ENCODE measurements at places on chromosomes 5 and 9.
A peak's percentile ranks its signal among the peaks of the same experiment; 100 is the strongest.

GRCh38 chr5:164610374-164610773, 1105.0 kb downstream of the MAT2B start:
- DNase-seq, result no peak

- no peak for DNase-seq
These were observed 39.4 kb downstream of the NR3C1 start for GRCh38 chr5:143364061-143364460.

- peak; percentile 20 for DNase-seq
These were observed 955 bp downstream of the CDH6 start for GRCh38 chr5:31194468-31194813.

GRCh38 chr5:127931396-127931795, 152.2 kb upstream of the SLC12A2 start:
- DNase-seq, result no peak

DNA sequence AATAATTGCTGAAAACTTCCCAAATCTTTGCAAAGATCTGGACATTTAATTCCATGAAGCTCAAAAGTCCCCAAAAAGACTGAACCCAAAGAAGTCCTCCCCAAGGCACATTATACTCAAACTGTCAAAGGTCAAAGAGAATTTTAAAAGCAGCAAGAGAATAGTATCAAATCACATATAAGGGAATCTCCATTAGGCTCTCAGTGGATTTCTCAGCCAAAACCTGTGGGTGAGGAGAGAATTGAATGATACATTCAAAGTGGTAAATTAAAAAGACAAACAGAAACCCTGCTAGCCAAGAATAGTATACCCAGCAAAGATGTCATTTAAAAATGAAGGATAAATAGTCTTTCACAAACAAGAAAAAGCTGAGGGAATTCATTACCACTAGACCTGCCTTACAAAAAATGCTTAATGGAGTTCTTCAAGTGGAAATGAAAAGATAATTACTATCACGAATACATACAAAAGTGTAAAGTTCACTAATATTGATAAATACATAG, 134.1 kb downstream of the NDUFS4 start:
- no peak for DNase-seq

GRCh38 chr5:17806818-17807468, 172.7 kb downstream of the TAF11L14 start:
- DNase-seq, result no peak

DNA sequence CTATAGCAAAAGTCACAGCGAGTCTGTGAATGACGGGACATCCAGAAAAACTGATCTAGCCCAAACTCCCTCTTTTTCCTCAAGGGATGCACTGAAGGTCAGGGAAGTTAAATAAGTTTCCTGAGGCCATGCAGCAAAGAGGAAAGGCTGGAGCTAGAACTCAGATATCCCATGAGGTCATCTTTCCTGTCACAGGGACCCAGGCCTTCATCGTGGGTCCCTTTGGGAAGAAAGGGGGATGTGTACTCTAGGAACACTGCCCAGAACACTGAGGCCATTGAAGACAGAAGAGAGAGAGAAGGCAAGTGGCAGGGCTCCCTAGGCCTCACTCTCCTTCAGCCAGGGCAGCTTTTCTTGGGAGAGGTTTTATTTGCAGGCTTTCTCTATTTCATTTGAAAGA, 182.0 kb downstream of the EBF1 start:
- no peak for DNase-seq

GRCh38 chr5:126046846-126047571, 376.2 kb upstream of the GRAMD2B start:
- DNase-seq, result no peak

GRCh38 chr5:170223360-170223759, 9.4 kb upstream of the C5orf58 start:
- DNase-seq, result no peak

DNA sequence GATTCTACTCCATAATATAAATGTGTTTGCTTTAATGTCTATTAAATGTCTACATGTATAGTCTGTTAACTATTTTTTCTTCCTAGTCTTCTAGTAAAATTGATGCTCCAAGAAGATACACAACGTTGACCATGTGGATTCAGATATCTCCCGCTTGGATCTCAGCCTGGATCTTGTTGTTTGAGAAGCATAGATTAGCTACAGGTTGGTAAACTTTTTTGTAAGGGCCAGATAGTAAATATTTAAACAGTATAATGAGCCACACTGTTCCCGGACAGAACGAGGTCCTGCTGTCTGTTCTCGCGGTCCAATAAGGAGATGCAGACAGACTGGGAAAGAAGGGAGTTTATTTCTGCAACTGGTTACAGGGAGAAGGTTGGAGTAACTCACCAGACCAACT, 86.2 kb upstream of the IL12B start:
- DNase-seq, result no peak

DNA sequence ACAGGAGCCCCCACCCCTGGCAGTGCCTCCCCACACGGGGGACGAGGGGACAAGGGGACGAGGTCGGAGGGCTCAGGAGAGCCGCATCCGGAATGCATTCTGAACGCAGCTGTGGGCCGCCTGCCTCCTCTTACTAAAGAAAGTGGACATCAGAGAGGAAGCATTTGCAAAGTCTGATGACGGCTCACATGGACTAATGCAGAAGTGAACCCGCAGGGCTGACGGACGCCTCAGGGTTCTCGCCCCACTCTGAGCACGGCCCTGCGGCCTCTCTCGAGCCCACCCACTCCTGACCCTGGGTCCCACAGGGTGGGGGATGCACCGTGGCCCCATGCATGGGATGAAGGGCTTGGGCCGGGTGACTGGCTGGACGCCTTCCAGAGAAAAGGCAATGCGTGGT, 5.9 kb downstream of the LPCAT1 start:
- no peak for DNase-seq

DNA sequence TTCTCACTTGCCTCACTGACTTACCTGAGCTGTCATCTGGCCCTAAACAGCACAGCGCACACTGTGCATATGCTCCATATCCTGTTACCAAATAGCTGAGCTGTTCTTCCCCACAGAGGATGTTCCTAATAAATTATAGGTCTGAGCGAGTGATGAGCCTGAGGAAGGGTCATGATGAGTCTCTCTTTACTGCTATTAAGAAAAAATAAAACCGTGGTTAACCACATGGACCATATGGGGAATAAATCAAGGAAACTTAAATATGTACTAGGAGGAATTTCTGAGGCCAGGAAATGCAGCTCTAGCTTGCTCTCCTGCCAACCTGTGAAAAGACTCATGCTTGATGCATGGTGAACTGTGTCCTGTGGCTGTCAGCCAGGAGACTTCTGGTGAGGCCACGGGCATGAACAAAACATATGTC, 424.8 kb upstream of the DMAC1 start:
- no peak for DNase-seq

DNA sequence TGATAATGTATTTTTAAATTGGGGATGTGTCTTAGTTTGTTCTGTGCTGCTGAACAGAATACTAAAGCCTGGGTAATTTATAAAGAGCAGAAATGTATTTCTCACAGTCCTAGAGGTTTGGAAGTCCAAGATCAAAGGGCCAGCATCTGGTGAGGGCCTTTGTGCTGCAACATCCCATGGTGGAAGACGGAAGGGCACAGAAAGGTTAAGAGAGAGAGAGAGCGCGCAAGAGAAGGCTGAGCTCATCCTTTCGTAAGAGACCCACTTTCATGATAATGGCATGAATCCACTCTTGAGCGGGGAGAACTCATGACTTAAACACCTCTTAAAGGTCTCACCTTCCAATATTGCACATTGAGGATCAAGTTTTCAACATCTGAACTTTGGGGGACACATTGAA, 79.1 kb upstream of the GOLM1 start:
- DNase-seq, result no peak

- no peak for DNase-seq
These were observed 218.6 kb downstream of the SNX18 start for GRCh38 chr5:54736003-54736797.

- DNase-seq, result no peak
These were observed 31.3 kb upstream of the PPP2CA start for GRCh38 chr5:134257176-134257575.

DNA sequence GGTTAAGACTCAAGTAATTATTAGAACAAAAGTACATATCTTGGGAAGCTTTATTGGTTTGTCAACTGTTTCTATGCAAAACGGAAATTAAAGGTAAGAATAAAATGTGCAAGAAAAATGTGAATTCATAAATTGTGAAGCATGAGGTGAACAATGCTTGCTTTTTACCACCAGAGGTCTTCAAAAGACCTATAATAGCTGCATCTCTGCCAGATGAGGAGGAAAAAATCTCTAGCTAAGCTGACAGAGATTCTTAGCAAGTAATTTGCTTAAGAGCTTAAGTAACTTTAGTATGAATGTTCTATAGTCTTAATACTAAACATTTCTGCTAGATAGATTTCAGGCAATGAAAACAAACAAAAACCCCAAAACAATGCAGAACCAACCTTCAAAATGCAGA, 54.1 kb downstream of the MRPS30 start:
- DNase-seq, result peak; percentile 5

- DNase-seq, result no peak
These were observed 12.2 kb upstream of the NDFIP1 start for GRCh38 chr5:142096382-142096781.

DNA sequence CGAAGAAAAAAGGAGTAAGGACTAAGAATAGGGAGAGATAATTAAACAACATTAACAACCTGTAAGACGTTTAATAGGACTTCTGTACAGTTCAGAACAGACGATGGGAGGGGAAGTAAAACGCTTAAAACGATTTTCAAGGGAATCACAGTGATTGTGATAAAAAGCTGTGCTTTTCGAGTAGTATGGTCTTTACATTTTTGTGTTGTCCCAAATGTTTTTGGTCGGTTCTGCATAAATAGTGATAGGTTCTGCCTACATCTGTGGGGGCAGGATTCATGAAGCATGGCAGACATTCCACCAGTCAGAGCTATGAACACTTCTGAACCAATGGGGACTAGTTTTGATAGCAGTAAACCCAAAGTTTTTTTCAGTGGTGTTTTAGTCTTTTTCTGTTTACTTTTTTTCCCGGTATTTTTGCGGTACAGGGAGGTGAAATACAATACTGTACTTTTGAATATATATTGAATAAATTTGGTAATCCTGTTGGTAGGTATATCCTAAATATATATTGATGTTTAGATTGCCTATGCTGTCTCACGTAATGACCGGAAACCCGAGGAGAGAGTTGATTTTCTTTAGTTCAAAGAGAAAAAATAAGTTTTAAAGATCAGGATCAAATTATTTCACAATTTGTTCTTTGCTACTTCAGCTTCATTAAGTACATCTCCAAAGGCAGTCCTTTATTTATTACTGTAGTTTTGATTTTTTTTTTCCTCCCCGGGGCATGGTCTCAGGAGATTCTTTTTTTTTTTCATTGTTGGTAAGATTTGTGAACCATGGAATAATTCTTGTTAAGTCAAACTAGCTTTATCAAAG, 1.3 kb downstream of the ERBIN start:
- DNase-seq, result peak; percentile 73

DNA sequence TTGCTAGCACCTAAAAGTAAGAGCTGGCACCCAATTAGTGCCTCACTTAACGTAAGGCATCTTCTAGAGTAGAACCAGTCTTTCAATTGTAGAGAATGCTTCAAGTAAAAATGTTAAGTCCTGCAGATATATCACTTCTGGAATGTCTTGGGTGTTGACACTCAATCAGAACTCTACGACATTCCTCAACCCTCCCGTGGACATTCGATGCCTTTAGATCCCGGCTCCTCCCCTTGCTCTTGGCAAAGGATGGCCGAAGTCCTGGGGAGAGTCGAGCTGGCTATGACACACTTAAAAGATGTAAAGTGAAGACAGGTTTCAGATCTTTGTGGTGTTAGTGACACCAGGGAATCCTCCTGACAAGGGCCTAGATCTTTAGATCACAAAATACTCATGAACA, 87.5 kb upstream of the ERCC6L2 start:
- DNase-seq, result no peak

All from cardiac fibroblast (primary cell).